ENCODE measurements at places on chromosomes 4 and X.

DNA sequence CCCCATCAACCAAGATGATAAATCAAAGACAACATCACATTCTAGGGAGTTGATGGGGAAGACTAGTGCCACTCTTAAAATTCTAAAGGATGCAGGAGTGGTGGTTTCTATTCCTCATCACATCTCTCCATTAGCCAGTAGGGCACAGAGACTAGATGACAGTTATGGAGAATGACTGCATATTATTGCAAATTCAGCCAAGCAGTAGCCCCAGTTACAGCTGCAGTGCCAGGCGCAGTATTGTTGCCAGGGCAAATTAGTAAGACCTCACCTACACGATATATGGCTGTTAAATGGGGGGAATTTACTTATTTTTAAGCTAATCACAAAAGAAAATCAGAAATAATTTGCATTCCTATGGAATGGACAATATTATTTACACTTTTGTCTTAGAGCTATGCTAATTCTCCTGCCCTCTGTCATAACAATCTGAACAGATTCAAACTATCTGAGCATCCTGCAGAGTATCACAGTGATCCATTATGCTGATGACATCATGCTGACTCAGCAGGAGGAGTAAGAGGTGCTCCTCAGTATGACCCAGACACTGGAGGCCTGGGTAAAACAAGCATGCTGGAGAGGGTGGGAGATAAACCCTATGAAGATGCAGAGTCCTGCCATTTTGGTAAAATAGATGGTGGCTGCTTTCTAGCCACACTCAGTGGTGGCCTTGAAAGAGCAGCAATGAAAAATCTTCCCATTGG, 24.7 kb downstream of the ETNPPL start:
- no peak for DNase-seq

GRCh38 chr4:40918330-40918729, 168.6 kb downstream of the NSUN7 start:
- DNase-seq: no peak

- no peak for DNase-seq
Observed at GRCh38 chr4:95263391-95263790, 285.4 kb downstream of the UNC5C start.

DNA sequence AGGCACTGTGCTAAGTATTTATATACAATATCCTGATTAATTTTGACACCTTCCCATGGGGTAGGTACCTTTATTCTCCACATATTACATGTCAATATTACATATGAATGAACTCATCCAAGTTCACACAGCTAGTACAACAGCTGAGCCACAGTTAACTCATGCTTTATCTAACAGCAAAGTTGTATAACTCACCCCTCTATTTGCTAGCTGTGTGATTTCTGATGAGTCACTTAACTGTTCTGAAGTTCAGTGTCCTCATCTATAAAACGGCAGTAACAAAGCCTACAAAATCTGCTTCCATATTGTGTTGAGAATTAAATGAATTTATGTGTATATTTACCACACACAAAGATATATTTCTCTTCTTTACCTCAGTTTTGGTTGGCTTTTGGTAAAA, 48.2 kb upstream of the KDR start:
- no peak for DNase-seq

GRCh38 chr4:11598591-11598990, 169.9 kb upstream of the HS3ST1 start:
- DNase-seq: no peak

GRCh38 chr4:86441175-86441936, 81.5 kb upstream of the MAPK10 start:
- no peak for DNase-seq

DNA sequence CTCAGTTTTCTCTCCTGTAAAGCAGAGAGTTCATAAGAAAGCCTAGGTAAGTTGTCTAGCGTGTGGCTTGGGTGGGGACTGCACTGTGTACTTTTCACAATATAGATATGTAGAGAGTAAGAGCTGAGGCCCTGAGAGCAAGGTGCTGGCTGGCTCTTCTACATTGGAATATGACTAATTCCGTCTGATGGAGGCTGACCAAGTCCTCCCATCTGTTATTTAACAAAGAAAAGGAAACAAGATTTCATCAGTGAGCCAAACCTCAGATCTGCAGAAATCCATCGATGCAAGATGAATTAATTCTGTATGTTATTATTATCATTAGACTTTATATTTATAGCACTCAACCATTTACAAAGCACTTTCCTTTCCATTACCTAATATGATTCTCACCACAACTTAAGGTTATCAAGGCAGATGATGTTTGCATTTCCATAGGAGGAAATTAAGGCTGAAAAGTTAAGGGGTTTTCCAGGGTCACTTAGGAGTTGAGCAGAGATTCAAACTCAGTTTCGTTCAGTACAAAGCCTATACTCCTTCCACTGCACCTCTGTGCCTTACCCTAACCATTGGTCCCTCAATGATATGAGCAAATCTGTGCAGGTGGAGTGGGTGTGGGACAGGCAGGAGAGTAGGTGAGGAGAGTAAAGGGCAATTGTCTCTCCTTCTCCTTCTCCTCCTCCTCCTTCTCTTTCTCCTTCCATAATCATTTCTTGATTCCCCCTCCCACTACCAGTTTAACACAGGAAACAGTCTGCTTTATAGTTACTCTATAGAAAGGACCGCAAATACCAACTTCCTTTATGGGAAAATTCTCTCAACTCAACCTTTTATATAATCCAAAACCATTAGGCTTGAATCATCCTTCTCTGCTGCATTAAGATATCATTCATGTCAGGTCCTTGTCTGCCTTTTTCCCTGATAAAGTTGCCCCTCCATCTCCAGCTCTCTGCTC, 27.6 kb upstream of the SRD5A3 start:
- DNase-seq: no peak

GRCh38 chr4:1297023-1297395, 7.3 kb downstream of the MAEA start:
- no peak for DNase-seq

DNA sequence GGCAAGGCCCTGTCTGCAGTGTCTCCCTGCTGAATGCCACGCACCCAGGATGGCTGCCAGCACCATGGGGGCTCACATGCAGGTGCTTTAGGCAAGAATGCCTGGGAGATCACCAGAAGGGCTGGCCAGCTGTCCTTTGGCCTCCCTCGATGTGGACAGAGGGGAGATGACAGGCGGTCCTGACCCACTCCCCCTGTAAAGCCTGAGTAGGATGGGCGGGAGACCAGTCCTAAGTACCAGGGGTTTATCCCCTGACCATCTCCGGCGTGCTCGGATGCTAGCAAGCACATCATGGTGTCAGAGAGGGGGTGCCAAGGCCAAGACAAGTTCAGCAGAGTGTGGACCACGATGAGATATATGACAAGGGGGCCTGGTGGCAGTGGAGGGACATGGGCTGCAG, 5.3 kb downstream of the PDZD4 start:
- no peak for DNase-seq

DNA sequence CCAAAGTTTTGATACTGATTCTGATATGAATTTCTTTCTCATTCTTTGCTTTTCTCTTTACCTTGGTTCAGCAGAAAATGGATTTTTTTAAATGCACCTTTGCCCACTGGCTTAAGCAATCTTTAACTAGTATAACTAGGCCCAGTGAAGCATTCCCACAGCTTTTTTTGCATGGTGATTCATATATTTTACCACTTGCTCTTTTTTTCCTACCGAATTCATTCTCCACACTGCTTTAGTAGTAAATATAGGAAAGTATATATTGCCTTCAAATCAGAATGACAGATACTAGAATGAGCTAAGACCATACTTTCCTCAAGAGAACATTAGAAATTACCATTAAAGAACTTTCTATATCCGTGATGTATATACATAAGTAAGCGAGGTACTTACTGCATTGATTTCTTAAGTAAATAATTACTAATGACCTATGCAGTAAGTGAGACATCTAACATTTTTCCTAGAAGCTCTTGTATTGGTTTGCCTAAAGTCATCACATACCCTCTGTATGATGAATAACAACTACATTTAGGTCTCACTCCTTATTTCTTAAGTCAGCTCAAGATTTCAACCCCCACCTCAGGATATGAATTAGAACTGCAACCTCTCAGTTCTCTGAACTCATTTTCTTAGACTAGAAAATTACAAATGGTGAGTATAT, 44.2 kb downstream of the SLC4A4 start:
- DNase-seq: no peak

DNA sequence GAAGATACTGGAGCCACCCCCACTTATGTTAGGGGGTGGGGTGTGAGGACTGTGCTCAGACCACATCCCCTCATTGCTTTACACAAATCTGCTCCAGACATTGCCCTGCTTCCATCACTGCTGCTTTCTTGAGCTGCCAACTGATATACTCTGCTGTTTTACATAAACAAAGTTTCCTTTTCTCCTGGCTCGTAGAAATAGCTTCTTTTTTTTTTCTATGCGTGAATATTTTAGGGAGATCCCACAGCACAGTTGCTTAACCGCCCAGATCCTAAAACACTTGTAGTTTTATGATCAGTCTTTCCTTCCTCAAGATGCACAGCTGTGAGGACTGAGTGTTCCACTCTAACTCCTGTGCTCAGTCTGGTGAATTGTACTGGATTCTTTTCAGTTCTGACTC, 768.4 kb downstream of the PCDH18 start:
- DNase-seq: no peak

DNA sequence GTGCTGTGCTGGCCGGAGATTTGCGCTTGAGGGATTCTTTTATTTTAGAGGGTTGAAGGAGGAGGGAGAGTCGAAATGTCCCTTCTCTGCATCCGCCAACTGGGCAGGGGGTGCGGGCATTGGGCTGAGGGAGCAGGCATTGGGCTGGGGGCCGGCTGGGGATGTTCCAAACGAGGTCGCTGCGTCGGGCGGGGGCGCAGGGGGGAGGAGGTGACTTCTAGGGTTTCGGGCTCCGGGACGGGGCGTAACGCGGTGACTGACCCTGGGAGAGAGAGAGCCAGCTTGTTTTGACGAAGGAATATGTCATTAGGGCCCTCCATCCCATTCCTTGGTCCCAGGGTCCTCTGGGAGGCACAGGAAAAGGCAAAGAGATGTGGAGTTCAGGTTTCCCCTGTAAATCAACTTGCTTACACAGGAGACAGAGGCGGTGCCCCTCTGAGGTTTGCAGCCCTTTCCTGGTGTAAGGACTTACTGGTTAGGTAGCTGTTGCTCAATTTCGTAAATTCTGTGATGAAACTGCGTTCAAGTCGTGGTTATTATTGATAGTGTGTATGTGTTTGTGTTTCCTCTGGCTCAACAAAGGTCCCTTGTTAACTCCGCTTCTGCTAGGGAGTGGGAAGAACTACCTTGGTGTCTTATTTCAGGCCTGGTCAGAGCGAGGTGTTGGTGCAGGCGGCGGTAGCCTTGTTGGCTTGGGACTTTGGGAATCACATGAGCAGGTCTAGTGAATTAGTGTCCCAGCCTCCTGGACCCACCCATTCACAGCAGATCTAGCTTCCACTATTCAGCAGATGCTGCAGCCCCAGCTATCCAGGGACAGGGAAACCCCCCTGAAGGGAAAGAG, 716 bp downstream of the FHIP1A start:
- DNase-seq: peak; percentile 3

GRCh38 chr4:176545872-176546271, 226.1 kb downstream of the SPCS3 start:
- no peak for DNase-seq

DNA sequence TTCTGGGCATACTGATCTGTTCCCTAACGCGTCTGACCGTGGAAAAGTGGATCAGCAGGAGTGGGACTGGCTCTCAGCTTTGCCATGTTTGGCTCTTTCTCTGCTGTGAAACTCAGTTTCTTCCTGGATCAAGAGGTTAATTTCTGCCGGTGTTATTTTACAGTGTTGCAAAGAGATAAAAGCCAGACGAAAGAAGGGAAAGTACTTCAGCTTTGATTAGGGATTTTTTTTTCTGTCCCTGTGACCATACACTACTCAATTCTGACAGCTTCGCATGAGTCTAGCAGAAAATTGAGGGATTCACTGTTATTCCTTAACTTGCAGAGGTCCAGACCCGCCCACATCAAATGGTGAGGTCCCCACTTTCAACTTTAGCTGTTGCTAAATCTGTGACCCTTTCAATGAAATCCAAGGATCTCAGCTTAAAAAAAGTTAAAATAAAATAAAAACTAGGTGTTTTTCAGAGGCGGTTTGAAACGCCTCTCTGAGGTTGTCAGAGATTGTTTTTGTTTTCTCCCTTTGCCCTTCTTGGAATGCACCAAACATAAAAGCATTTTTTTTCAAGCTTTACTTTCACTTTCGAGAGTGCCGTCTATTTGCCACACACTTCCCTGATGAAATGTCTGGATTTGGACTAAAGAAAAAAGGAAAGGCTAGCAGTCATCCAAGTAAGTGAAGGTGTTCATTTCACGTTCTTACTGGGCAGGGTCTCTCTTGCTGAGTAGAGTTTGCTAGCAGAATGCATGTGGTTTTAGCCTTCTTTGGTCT, at the start of gene TLR3:
TSS of gene TLR3 (plus strand) at position 576 of the 768 bp plus-strand sequence. CDS start 7,464 bp downstream, outside the sequence.
- no peak for DNase-seq

DNA sequence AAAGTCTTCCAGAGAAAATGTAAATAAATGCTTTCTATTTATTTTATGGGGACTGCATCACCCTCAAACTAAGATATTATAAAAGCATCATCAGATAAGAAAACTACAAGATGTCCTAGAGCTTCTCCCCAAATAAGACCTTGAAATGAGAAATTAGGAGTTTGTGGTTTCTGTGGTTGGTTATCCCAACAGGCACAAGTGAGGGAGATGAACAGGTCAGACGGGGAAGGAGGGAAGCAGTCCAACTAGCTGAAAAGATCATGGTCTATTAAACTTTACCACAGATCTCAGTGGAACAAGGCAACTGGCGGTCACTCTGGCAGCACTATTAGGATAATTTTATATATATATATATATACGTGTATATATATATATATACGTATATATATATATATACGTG, 319.3 kb upstream of the GRID2 start:
- DNase-seq: no peak

DNA sequence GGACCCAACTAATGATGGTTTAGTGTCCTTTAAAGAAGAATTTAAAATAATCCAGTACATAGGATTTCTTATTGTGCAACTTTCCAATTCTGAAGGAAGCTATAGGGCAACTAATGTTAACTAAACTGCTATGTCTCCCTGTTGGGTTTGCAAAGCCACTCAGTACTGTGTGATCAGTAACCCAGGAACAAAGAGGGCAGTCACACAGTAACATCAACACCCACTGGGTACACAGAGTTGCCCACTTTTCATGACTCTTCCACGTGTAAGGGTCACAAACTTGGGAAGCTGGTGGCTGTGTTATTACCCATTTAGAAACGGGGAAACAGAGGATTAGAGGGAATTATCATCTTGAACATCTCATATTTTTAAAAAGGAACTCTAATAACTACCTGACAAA, 555.0 kb upstream of the DIPK2B start:
- DNase-seq: no peak

Data from NCI-H187 (cell line).